ENCODE measurements at places on chromosomes 4 and X. TPM values are rescaled to one million over a fixed set of nuclear protein-coding genes. Genes with fewer than 3 reads are reported as not detected.

- no peak for DNase-seq
These were observed 68.0 kb downstream of the RGS12 start for GRCh38 chr4:3360777-3361176.

GRCh38 chrX:143854006-143854405 is 29.9 kb upstream of the UBE2NL start:
- DNase-seq = no peak

DNA sequence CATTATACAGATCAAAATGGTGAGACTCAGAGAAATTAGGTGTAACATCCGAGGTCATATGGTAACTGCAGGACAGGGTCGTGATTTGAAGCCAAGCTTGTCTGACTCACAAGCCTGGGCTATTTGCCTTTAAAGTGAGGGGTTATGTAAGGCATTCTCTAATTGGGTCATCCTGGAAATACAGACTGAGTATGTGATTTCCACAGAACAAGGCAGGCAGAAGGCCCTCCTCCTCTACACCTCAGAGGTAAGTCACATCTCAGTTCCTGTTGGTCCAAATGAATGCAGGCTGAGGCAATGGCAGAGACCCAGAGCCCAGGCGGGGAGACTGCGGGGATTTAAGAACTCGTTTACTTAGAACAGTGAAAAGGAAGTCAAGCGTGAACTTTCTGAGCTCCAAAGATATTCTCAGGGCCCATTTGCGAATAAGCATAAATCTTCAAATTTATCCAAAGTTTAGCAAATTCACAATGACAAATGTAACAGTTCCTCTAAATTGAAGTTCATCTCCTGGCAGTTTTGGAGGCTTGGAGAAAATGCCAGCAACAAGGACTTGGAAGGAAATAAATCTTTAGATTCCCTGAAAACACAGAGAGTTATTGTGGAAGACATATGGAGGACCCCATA is 153.3 kb downstream of the LDB2 start:
- no peak for DNase-seq

GRCh38 chr4:10971800-10972401 is 287.3 kb upstream of the CLNK start:
- no peak for DNase-seq

Gene RWDD4
- total RNA-seq = 17.9 TPM

DNA sequence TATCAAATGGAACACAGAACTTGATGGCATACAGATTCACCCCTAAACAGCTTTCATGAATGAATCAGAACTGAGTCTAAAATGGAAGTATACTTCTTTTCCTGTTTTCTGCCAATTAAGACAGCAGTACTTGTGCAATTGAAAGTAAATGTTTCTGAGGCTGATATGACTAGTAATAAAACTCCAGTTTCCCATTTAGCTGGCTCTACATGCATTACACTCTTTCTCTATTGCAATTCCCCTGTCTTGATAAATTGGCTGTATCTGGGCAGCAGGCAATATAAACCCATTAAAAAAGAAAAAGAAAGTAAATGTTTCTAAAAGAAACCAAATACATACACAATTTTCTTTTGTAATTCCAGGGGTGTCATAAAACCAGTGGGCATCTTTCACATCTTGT is 4.6 kb downstream of the NOA1 start:
- DNase-seq = no peak

- DNase-seq = no peak
These were observed 30.9 kb upstream of the RASGEF1B start for GRCh38 chr4:81502564-81502963.

GRCh38 chr4:155943605-155944291 is 9.9 kb downstream of the CTSO start:
- DNase-seq = no peak

GRCh38 chr4:52728691-52729240 is 22.5 kb downstream of the ERVMER34-1 start:
- DNase-seq = no peak

DNA sequence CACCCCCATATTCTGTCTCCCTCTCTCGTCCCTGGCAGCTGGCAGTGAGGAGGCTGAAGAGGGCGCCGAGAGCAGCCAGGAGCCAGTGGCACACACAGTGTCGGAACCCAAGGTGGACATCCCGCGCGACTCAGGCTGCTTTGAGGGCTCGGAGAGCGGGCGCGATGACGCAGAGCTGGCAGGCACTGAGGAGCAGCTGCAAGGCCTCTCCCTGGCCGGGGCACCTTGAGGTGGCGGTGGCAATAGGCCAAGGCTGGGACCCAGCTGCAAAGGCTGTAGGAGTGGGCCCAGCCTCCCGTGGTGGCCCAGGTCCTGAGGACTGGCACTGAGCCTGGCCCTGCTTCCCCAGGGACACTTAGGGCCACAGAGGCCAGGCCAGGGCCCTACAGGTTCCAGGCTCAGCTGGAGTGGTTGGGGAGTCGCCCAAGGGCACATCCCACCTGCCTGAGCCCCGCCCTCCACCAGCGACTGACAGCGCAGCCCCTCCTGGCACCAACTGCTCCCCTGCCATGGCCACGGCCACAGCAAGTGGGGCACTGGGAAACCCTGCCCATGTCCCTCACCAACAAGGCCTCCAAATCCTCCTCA is 13.9 kb downstream of the SASH3 start:
- DNase-seq = no peak

- no peak for DNase-seq
These were observed 19.6 kb downstream of the VBP1 start for GRCh38 chrX:155235891-155236290.

Gene SSR4
- 145 TPM for total RNA-seq

DNA sequence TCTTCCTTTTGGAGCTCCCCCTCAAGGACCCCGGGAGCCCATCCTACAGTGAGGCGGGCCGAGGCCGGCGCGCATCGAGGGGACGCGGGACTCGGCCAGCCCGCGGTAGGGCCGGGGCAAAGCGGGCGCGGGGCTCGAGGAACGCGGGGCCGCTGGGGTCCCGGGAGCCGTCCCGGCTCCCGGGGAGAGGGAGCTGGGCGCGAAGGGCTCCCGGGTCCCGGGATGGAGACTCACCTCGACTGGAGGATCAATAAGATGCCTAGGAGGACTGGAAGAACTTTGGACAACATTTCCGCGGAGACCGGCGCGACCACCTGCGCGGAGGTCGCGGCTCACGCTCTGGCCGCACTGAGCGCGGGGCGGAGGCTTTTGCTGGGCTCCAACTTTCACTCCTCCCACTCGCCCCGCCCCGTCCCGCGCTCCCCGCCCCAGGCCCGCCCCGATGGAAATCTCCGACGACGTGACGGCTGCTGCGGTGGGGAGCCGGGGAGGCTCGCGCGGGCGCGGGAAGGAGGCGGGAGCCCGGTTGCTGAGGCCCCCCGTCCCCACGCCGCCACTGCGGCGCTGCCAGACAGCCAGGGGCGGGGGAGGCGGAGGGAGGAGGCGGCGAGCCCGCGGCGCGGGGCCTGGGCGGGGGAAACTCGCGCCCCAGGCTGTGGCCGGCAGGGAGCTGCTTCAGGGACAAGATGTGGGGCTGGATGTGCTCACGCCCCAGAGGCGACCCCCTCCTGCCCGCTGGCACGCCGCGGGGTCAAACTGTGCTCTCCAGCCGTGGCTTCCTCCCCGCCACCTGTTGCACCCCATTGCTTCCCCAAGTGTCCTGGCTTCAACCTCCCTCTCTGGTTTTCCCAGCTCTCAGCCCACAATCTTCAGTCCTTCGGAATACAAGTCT is at the start of gene GABRE:
GABRE (minus strand) TSS at position 341 of the 892 bp plus-strand sequence; CDS start at position 290, 51 bp downstream.
- DNase-seq = peak; percentile 69

DNA sequence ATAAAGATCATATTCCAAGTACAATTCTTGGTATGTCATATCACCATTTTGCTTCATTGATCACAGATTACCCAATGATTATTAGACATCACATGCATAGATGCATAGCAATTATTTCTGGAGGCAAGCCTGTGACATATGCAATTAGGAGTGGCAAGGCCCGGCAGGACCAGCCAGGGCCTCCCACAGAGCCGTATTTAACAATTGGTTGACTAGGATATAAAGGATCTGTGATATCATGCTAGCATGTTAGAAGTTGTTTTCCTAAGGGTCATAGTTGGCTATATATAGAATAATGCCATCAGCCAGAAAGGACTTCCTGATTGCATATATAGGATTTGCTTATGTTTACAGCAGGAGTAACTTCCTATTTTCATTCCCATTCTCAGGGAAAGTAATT is 103.5 kb upstream of the OTUD4 start:
- DNase-seq = no peak

- DNase-seq = no peak
These were observed 173.0 kb downstream of the SPCS3 start for GRCh38 chr4:176492646-176493302.

Gene CCDC149
- total RNA-seq = 13.2 TPM

Gene LINC00632
- total RNA-seq = 122 TPM

DNA sequence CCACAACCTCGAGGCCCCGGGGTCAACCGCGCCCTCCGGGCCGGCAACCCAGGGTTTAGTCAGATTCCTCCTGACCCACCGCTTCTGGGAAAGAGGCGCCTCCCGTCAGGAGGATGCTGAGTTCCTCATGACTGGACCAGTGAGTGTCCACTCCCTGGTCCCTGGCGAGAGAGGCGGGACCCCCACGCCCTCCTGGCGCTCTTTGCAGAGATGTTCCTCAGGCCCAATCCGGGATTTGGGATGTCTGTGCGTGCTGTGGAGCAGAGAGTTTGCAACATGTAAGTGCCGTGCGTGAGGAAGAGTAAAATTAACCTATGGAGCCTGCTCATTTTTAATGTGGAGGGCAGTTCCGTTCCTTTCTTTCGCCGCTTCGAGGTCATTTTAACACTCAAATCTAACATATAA is 824 bp upstream of the UGDH start:
- no peak for DNase-seq

DNA sequence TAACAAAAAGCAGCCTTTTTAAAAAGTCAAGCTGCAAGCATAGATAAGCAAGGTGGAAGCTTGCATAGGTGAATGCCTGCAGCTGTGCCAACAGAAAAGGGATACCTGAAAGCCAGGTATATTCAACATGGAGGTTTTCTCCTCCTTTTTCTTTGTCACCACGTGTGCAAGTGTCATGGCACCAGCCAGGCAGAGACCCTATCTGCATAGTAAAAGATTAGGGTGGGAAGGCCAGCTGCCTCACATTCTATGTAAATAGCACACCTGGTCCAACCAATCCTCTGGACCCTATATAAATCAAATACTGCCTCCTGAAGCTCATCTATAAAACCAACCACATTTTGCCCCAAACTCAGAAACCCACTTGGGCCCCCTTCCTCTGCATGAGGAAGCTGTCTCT is 28.0 kb upstream of the PLK4 start:
- no peak for DNase-seq

Gene UGT2B10
- not detected for total RNA-seq

Gene SPANXB1
- total RNA-seq = not detected

- no peak for DNase-seq
These were observed 7.6 kb upstream of the VEGFD start for GRCh38 chrX:15391850-15392249.

GRCh38 chr4:95421869-95422268 is 126.9 kb downstream of the UNC5C start:
- no peak for DNase-seq

DNA sequence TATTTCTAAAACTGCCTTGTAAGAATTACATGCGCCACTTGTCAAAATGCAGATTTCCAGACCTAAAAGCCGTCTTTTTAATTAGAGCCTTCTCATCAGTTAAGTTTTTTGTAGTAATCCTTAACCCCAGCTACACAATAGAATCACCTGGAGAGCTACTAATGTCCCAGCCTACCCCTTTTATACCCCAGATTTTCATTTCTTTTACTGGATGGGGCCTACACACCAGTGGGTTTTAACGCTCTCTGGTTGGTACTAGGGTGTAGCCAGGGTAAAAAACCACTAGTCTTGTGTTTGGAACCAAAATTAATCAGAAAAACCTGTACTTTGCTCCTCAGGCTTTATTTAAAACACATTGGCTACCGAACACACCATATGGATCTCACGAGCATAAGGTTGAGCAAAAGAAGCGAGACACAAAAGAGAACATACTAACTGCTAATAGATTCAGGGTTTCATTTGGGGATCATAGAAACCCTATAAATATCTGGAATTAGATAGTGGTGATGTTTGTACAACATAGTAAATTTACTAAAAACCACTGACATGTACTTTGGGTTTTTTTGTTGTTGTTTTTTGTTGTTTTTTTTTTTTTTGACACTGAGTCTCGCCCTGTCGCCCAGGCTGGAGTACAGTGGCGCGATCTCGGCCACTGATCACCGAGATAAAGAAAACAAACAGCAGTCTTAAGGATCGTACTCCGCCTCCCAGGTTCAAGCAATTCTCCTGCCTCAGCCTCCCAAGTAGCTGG is 30.6 kb downstream of the BBS12 start:
- DNase-seq = no peak

GRCh38 chr4:108559911-108560310 is 60.5 kb upstream of the RPL34 start:
- DNase-seq = no peak

Gene TENM3
- 6.8 TPM for total RNA-seq

Gene KCTD8
- total RNA-seq = 0.22 TPM

Gene CFAP299
- total RNA-seq = not detected

DNA sequence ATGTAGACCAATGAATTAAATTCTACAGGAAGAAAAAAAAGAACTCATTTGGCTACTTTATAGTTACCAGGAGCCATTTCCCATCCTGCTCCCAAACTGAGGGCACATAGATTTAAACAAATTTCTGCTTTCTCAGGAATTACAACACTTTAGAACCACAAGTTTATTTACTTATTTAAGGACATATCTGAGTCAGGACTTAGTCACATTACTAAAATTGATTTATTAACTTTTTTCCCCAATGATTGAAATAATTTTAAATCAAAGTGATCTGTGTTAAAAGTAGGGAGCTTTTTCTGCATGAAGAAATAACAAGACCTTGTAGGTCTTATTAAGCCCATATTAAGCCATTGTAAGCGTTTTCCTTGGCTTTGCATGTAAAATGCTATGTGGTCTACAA is 291.0 kb upstream of the HAND2 start:
- DNase-seq = no peak

Gene MCF2
- total RNA-seq = 0.27 TPM

GRCh38 chr4:119525005-119525749 is 103.4 kb downstream of the PDE5A start:
- DNase-seq = no peak

DNA sequence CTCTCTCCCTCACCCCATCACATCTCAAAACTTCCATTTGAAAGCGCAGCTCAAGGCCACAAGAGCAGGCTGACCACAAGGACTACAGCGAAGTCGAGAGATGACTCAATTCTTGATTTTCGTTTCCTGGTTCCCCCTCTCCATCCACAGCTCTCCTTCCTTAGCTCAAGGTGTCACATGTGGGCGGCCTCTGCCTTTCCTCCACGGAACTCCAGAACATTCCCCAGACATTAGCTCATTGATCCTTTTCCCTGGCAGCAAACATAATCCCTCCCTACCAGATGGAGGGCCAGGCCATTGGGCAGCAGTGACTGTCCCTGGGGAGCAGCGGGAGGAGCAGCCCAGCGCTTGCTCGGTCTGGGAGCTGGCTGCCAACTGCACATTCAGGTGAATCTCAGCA is 56.3 kb downstream of the CCDC149 start:
- no peak for DNase-seq

Gene TSPAN7
- 20.0 TPM for total RNA-seq

DNA sequence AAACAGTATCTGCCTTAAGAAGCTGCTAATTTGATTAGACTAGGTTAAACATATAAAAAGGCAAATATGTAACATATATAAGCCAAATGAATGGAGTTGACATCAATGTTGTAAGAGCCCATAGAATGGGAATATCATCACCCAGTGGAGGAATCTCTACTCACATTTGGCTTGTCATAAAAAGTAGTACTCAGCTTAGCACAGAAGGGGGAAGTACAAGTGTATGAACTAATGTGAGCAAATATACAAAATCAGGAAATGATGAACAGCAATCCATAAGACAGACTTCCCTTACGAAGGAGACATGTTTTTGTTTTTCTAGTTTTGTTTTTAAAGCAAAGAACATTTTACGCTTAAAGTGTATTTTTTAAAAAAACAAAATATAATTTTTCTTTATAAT is 74.9 kb downstream of the MAB21L2 start:
- DNase-seq = no peak

GRCh38 chr4:3335982-3336381 is 43.2 kb downstream of the RGS12 start:
- no peak for DNase-seq
